ENCODE measurements at places on chromosomes 7 and 10.

GRCh38 chr7:156604836-156605695 lies 35.5 kb upstream of the RNF32 start:
- DNase-seq, result no peak

DNA sequence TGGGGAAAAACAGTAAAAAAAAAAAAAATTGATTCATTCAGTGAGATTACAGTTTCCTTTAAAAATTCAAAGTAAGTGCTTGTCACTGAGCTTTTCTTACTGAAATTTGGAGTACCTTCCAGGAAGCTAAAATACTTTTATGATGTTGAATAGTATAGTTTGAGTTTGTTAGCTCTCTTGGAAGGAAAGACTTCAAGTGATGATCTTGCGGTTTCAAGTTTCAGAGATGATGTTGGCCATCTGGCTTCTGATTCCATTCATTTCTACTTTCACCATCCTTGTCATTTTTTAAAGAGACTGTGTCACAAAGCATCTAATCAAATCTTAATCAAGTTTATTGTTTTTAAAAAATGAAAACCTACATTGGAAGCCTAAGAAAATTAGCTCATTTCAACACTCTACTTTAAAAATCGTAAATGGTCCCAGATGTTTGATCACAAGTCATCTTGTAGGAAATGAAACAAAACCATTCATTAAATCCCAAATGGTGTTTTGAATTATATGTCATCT lies 4.9 kb upstream of the HERPUD2 start:
- DNase-seq, result no peak

DNA sequence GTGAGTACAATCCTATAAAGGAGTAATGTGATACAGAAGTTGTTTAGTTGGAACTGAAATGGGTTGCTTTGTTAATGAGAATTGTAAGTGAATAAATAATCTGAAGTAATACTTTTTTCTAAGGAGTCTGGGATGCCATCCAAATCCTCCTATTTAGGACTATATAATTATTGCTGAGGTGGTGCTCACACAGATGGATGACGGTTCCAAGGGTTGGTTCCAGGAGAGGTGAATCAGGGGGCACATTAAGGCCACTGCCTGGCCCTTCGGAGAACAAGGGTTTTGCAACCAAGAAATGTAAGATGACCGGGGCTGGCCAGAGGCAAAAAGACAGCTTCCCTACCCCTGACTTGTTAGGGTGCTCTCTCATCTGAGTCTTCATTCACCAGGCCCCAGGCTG lies 352.7 kb downstream of the PHTF2 start:
- DNase-seq, result no peak

DNA sequence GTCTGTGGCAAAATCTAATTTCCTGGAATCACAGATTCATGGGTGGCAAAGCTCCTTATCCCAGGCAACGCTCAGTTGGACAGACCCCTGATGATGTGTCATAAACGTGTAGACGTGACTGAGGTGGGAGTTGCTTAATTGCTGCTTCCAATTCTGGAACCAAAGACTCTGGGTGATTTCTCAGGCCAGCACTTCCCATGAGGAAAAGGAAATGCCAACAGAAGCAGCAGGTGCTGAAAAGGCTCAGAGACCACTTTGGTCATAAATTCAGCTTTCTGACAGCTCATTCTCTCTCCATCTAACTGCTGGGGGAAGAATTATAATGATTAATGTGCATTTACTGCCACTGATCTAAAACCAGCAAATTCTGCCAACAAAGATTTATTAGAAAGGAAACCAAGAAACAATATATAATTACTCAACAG lies 88.7 kb downstream of the OSBPL3 start:
- DNase-seq, result no peak

GRCh38 chr7:17556247-17556956 lies 257.9 kb downstream of the AHR start:
- no peak for DNase-seq

GRCh38 chr7:100680576-100681271 lies 7.2 kb downstream of the GNB2 start:
- no peak for DNase-seq

GRCh38 chr7:4814433-4814832 lies 39.0 kb downstream of the AP5Z1 start:
- no peak for DNase-seq

GRCh38 chr7:27277628-27278027 lies 35.0 kb downstream of the EVX1 start:
- DNase-seq, result no peak

GRCh38 chr10:130038019-130038555 lies 72.5 kb downstream of the C10orf143 start:
- DNase-seq, result no peak

DNA sequence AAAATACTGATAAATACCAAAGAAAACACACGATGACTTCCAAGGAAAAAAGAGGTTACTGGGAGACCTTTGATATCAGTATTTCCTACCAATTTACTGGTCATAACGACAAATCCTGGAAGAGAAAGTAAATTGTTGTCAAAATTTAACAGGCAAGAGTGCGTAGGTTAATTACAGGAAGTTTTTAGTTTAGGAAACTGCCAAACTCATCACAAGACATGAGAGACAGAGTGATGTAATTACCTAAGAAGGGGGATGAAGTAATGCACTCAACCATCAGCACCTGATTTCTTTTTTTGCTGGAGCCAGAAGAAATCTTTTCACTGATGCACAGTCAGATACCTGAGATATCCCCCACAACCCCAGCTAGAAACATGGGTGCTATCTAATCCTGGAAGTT lies 16.8 kb downstream of the MACC1 start:
- DNase-seq, result no peak

Data from stimulated activated CD8-positive, alpha-beta memory T cell treated with anti-CD3 and anti-CD28 coated beads, Interleukin-12 subunit alpha, Interleukin-12 subunit beta, amount 100 ng/mL, for 1 hour (primary cell).